ENCODE measurements at places on chromosomes 12 and 14.

- DNase-seq = no peak
Observed at GRCh38 chr14:99253890-99254289, 18.1 kb downstream of the BCL11B start.

DNA sequence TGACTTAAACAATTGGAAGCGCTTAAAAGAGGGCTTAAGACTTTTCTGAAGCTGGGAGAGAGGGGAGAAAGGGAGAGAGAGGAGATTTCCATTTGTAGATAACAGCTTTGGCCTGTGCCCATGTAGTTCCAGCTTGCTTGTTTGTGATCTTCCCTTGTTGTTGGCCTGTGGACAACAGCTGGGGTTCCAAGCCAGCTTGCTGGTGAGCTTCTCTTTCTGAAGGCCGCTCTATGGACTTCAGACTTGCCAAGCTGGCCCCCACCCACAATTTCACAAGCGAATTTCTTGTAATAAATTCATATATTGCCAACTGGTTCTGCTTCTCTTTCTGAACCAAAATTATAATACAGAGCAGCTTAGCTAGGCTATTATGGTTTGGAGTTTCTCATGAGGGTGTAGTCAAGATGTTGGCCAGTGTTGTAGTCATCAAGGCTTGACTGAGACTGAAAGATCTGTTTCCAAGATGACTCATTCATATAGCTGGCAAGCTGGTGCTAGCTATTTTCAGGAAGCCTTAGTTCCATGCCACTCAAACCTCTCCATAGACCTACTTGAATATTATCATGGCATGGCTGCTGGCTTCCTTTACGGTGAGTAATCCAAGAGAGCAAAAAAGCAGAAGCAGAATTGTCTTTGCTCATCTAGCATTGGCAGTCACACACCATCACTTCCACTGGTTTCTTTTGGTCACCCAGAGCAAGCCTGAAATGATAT lies 89.4 kb downstream of the ATP23 start:
- DNase-seq = no peak

- DNase-seq = no peak
Observed at GRCh38 chr14:50668826-50669143, 679 bp upstream of the SAV1 start.

GRCh38 chr14:50978888-50979287 lies 34.6 kb upstream of the PYGL start:
- no peak for DNase-seq

- no peak for DNase-seq
Observed at GRCh38 chr14:60599727-60600126, 49.5 kb downstream of the SIX1 start.

- no peak for DNase-seq
Observed at GRCh38 chr12:65612440-65612839, 211.8 kb upstream of the HMGA2 start.

GRCh38 chr12:30796313-30796780 lies 41.6 kb upstream of the CAPRIN2 start:
- DNase-seq = no peak

- DNase-seq = no peak
Observed at GRCh38 chr12:116259800-116260577, 17.5 kb downstream of the MED13L start.

GRCh38 chr12:110756611-110757010 lies 13.9 kb upstream of the PPP1CC start:
- no peak for DNase-seq

- no peak for DNase-seq
Observed at GRCh38 chr12:26713885-26714383, 119.1 kb downstream of the ITPR2 start.

GRCh38 chr14:65783576-65783975 lies 371.0 kb downstream of the FUT8 start:
- DNase-seq = no peak

GRCh38 chr12:69105101-69105962 lies 134.0 kb upstream of the CPSF6 start:
- DNase-seq = no peak

GRCh38 chr12:129067491-129067890 lies 214.2 kb downstream of the GLT1D1 start:
- DNase-seq = no peak

- DNase-seq = no peak
Observed at GRCh38 chr12:114697741-114698565, 14.0 kb upstream of the TBX3 start.

DNA sequence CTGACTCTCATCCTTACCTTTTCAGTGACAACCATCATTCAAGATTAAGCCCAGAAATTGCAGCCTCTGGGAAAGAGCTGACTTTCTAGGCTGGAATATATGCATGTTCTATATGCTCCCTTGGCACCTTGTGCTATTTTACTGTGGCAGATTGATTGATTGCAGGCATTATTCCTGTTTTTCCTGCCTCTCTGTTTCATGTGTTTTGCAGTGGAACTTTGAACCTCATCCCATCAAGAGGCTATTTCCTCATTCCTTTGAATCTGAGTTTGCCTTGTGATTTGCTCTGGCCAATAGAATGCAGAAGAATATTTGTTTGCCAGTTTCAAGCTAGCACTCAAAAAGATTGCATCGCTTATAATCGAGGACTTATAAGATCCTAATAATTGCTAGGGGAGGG lies 174.8 kb upstream of the DCN start:
- no peak for DNase-seq

- DNase-seq = no peak
Observed at GRCh38 chr12:113054948-113055486, 1.5 kb upstream of the DTX1 start.

GRCh38 chr12:8697476-8698131 lies at the start of gene RIMKLB:
TSS of gene RIMKLB (plus strand) at chr12:8697991. CDS start at chr12:8713867, 15,876 bp downstream.
- DNase-seq = peak; percentile 91

GRCh38 chr14:81455390-81455789 lies 55.3 kb upstream of the STON2 start:
- no peak for DNase-seq

- DNase-seq = no peak
Observed at GRCh38 chr12:107439026-107439738, 246.4 kb upstream of the PWP1 start.

DNA sequence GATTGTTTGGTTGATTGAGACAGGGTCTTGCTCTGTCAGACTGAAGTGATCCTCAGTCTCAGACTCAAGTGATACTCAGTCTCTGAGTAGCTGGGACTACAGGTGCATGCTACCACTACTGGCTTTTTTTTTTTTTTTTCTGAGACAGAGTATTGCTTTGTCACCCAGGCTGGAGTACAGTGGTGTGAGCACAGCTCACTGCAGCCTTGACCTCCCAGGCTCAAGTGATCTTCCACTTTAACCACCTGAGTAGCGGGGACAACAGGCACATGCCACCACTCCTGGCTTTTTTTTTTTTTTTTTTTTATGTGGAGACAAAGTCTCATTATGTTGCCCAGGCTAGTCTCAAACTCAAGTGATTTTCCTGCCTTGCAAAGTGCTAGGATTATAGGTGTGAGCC lies 31.8 kb downstream of the CPSF2 start:
- DNase-seq = no peak

DNA sequence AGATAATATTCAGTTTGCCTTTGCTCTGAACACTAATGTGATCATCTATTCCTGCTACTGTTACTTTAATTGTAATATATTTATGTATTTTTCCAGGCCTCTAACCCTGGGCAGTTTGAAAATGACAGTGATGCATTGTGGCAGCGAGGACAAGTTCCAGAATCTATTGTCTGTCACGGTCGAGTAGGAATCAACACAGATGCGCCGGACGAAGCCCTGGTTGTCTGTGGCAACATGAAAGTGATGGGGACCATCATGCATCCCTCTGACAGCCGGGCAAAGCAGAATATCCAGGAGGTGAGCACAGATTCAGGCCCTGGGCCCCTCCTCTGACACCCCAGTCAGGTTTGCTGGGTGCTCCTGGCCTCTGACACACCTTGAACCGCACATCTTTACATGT lies 78.5 kb downstream of the MYRFL start:
- DNase-seq = no peak

GRCh38 chr14:95535226-95536021 lies 574 bp downstream of the GLRX5 start:
- DNase-seq = peak; percentile 54

GRCh38 chr12:52238916-52239646 lies 6.0 kb downstream of the KRT7 start:
- no peak for DNase-seq

DNA sequence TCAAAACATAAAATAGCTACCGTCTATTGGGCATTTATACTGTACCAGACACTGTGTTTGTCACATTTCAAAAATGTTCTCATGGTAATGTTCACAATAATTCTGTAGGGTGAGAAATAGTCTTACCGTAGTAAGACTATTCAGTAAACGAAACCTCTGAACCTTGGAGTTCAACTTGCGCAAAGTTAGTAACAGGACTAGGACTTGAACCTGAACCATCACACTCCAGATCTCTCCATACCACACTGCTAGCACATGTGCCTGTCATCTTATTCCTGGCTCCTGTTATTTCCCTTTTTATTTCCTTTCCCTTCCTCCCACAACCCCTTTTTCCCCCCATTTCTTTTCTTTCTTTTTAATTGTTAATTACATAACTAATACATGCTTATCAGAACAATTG lies 65.4 kb downstream of the PLEKHA5 start:
- DNase-seq = no peak

DNA sequence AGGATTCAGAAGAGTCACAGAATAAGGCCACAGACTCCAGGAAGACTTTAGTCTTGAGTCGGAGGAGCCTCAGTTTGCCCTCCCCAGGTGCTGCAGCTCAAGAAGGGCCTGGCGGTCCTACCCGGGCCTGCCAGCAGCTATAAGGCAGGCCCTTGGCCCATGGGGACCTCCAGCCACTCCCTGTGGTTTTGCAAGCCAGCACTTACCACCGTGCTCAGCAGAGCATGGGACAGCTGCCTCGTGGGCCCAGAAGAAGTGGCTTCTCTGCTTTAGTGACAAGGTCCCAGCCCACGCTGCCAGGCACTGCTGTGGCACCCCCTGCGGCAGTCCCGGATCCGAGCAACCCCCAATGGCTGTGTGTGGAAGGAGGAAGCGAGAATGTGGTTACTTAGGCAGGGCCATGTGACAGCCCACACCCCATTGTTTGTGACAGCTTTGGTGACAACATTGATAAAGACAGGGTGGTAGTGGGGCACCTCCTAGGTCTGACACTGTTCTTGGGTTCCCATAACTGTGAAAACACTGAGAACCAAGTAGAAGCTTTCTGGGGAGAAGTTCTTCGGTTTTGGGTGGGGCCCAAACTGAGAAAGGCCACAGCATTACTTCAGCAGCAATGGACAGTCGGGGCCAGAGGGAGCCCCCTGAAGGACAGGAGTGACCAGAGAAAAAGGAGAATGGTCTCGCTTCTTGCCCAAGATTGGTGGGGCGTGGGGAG lies at the start of gene SELPLG:
TSS of gene SELPLG (minus strand) at position 361 of the 715 bp plus-strand sequence. CDS start 9,587 bp downstream, outside the sequence.
- DNase-seq = peak; percentile 76

DNA sequence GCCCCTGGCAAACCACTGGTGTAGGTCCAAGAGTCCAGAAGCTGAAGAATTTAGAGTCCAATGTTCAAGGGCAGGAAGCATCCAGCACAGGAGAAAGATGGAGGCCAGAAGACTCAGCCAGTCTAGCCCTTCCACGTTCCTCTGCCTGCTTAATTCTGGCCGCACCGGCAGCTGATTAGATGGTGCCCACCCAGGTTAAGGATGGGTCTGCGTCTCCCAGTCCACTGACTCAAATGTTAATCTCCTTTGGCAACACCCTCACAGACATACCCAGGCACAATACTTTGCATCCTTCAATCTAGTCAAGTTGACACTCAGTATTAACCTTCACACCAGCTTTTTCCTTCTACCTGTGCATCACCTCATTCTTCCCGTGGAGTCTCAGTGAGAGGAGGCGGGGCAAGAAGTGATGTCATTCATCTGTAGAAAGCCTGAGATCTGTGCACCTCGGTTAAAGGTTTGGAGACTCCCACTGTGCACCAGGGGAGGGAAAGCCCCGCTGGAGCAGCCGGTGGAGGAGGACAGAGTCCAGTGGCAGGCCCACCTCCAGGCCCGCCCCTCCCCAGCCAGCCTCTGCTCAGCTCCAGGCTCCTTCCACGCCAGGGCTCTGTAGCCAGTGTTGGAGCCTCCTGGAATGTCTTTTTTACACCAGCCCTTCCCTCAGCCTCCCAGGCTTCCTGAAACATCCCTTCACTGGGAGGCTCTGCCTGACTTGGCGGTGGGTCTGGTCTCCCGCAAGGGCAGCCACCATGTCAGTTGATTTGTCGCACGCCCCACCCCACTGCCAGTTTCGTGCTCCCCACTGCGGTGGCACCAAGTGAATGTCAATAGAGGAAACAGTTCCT lies 80.1 kb upstream of the DYNC1H1 start:
- DNase-seq = no peak

DNA sequence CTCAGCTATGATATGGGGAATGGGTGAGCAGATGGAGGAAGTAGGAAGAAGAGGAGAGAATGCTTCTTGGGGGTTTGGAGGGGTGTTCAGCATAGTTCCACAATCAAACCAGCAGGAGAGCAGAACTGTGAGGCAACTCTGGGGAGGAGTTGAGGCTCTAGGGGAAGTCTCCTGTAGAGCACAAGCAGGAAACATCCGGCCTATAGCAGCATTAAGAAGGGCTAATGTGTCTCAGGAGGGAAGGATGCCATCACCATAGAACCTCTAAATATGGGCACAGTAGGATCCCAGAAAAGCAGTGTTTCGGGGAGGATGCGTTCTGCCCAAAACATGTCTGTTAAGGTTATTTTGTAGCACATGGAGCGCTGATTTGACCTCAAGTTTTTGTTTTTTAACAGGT lies 8.4 kb upstream of the SALL2 start:
- no peak for DNase-seq
